ENCODE measurements at places on chromosomes 5 and 9.

- DNase-seq, result no peak
Measured at GRCh38 chr9:105157171-105157583, 87.3 kb upstream of the SLC44A1 start.

DNA sequence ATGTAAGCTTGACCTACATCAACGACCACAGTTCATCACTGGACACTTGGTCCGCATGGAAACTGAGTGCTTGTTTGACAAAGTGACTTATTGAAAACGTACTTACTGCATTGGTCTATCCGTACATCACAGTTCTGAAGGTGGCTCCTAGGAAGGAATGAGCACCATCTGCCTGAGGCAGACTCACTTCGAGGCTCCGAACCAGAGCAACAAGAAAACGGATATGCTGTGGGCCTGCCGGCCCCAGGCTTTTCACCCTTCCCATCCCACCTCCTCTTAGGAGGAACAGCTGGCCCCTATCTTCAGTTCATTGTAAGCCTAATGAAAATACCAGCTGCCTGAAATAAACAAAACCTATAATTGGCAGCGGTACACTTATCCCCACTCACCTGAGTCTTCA lies 67.2 kb upstream of the TSLP start:
- DNase-seq, result no peak

GRCh38 chr9:38224941-38225340 lies 155.9 kb upstream of the SHB start:
- DNase-seq, result no peak

- no peak for DNase-seq
Measured at GRCh38 chr5:39765366-39765765, 340.6 kb upstream of the DAB2 start.

DNA sequence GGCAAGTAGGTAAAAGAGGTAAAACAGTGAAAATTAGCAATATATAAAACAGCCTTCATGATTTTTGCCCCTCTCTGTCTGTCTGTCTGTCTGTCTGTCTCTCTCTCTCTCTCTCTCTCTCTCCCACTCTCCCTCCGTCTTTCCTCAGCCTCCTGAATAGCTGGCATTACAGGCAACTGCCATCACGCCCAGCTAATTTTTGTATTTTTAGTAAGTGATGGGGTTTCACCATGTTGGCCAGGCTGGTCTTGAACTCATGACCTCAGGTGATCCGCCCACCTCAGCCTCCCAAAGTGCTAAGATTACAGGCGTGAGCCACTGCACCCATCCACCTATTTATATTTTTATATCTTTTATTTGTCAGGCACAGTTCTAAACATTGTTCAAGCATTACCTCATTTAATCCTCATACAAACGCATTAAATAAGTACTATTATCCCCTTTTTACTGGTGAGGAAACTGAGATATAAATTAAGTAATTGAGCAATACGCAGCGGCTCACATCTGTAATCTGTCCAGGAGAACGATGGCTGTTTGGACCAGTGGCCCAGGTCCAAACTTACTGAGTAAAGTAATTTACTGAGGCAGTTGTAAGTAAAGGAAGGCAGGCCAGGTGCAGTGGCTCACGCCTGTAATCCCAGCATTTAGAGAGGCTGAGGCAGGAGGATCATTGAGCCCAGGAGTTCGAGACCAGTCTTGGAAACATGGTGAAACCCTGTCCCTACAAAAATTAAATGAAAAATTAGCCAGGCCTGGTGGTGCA lies 60.9 kb downstream of the UBE2R2 start:
- DNase-seq, result no peak

DNA sequence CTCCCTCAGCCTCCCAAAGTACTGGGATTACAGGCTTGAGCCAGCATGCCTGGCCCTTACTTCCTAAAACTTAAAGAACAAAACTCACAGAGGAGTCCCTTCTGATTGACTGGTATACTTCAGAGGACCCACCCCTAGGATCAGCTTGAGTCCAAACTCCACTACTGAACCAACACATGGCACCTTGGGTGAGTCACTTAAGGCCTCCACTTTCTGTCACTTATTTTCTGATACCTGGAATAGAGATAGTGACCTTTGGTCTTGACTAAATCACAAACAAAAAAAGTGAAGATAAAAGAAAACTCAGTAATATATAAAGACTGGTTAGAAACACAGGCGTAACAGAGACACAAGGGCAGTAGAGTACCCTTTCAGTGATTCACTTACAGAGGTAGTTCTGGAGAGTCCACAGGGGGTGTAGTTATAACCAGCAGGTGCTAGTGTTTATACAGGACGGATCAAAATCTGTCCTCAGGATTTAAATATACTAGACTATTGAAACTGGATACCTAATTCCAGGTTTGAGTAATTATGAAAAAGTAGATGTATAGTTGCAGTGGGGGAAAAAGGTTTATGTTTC lies 274.3 kb upstream of the ANKRD55 start:
- DNase-seq, result no peak

GRCh38 chr9:26606756-26607155 lies 285.8 kb downstream of the CAAP1 start:
- DNase-seq, result no peak

All from kidney epithelial cell (primary cell).